NCI-H1417 treated with DMSO at 0.1 percent for 48 hours (cell line): ENCODE measurements at places on chromosomes 12 and 14.

DNA sequence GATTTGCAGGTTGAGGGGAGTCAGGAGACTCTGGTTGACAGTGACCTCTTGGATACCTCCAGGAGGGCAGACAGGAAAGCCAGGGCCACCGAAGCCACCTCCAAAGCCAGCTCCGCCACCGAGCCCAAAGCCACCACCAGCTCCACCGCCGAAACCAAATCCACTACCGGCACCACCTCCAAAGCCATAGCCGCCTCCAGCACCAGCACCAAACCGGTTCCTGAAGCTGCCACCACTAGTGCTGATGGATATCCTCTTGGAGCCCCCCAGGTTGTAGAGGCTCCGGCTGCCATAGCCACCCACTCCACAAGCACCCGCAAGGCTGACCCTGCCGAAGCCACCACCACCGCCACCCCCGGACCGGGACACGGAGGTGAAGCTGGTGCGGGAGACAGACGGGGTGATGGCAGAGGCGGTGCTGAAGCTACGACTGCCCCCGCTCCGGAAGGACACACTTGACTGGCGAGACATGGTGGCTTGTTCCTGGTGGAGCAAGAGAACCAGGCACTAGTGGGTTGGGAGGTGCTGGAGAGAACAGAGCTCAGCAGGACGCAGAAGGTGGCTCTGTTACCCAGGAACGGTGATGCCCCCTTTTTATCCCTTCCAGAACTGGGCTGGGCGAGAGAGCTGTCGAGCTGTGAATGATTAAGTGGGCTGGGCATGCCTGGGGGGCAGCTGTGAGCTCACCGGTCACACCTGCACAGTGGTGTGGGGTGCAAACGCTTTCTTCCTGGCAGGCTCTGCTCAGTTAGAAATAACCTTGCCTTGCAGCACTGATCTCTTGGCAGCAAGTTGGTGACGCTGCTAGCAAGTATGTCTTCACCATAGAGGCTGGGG lies at the start of gene KRT5:
TSS of gene KRT5 (minus strand) at position 569 of the 837 bp plus-strand sequence. CDS start at position 471, 98 bp downstream.
- DNase-seq, result no peak

DNA sequence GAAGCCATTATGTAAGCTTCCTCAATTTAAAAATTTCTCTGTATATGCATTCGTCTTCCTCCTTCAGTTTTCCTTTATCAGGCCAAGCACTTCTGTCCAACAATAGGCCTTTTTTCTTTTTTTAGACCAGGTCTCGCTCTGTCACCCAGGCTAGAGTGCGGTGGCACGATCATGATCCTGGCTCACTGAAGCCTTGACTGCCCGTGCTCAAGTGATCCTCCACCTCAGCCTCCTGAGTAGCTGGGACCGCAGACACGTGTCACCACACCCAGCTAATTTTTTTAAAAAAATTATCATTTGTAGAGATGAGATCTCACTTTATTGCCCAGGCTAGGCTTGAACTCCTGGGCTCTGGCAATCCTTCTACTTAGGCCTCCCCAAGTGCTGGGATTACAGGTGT lies 25.8 kb downstream of the TAOK3 start:
- DNase-seq, result no peak

DNA sequence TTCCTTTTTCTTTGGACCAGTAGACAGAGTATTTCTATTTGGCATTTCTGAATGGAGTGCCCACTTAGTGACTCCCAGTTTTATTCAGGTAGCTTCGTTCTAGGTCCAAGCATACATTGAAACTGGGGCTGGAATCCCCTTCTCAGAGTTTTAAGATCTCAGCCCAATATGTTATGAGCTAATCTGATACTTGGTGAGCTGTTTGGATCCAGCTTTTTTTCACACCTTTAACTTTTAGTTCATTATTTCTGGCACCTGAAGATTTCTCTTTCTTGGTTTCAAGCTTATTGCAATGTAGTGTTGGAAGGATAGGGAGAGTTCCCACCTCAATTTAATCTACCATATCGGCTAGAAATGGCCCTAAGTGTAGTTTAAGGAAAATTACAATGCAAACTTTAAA lies 53.5 kb upstream of the CCDC198 start:
- no peak for DNase-seq

- no peak for DNase-seq
These were observed 27.0 kb downstream of the SYNE3 start for GRCh38 chr14:95489214-95490137.

DNA sequence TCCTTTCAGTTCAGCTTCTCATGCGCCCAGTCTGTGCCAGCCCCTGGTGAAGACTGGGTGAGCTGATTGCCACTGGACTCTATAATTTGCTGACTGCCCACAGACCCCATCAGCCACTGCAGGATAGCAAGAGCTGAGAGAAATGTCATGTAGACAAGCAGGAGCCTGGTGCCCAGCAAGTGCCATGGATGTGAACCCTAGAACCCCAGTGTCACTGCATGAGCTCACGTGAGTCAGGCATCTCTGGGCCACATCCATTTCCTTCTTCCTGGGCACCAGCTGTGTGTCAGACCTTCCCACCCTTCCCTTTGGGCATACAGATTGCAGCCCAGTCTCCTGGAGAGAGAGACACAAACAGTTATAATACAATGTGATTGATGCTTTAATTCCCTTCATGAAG lies 73.8 kb downstream of the NTF3 start:
- DNase-seq, result no peak

- DNase-seq, result peak; percentile 39
These were observed 781 bp downstream of the NPAS3 start for GRCh38 chr14:32939254-32940065.

GRCh38 chr14:34122650-34123049 lies 171.8 kb upstream of the EGLN3 start:
- no peak for DNase-seq

- no peak for DNase-seq
These were observed 46.8 kb downstream of the RFLNA start for GRCh38 chr12:124341645-124342069.

- no peak for DNase-seq
These were observed 1.8 kb downstream of the KITLG start for GRCh38 chr12:88578276-88579160.

GRCh38 chr14:92492258-92492657 lies 21.3 kb upstream of the RIN3 start:
- DNase-seq, result no peak

DNA sequence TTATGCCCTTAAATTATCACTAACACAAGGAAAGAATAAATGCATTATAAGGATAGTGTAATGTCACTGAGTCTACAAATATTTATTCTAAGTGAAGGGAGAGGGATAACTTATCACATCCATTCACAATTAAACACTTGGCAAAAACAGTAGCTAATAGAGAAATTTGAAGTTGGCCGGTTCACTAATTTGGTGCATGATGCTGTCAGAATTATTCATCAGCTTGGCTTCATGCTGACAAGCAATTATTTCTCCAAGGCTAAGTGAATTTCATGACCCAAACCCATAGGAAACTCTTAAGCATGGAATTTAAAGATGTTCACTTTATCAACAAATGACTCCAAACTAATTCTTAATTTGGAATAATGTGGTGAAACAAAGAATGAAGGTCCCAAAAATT lies 25.0 kb upstream of the NR1H4 start:
- no peak for DNase-seq

DNA sequence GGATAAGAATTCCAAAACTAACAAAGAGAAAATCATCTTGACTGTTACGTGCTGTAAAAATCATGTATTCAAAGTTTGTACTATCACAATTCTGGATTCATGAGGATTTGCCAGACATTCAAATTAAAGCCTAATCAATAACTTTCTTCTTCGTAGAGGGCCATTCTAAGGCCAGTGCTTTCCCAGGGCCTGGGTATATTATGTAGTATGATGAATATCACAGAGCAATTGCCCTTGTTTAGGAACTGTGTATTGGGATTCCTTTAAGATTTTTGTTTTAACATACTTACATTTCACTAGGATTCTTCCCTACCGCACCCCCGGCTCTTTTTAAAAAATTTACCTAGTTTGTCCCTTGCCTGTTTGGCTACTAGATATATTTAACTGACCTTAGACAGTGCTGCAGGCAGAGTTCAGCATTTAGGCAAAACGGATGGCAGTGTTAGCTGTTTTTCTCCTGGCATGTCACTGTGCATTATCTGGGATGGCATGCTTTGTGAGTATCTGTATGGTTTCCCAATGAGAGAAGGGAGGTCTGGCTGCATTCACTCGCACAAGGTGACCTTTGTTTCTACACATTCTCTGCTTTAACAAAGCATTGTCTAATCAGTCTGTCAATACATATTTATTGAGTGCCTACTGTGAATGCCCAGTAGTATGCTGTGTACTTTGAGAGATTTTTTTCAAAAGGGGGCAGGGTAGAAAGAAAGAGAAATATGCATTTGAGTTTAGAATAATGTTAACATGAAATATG lies 63.3 kb downstream of the ERC1 start:
- peak; percentile 7 for DNase-seq

DNA sequence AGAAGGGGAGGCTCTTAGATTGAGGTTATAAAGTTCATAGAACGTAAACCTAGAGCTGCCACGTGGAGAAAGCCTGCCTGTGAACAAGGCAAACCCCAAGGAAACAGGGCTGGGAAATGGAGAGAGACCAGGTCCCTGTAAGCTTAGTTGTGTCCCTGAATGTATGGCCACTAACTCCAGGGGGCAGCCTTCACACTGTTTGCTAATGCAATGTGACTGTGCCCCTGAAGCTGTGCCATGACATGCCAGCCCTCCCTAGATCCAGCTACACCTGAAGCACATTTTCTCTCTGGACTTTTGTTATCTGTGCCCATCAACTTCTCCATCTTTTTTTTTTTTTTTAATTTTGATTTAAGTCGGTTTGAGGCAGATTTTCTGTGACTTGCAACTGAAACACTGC lies 60.6 kb upstream of the TMCC3 start:
- DNase-seq, result no peak

GRCh38 chr12:77923882-77924281 lies 93.2 kb downstream of the NAV3 start:
- no peak for DNase-seq

DNA sequence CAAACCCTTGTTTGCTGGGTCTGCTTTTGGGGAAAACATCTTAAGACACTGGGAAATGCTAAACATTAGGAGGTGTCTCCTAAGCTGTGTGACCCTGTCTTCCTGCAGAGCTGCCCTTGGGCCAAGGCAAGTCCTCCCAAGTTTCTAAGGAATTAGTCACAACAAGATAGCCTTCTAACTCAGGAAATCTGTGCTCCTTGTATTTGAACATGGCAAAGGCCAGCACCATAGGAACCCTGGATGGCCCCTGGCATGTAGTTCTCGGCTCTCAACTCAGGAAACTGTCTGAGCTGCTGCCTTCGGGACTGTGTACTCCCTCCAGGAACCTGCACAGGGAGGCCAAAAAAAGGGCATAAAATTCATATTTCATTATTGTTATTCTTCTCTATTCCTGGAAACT lies 37.6 kb upstream of the LTBP2 start:
- no peak for DNase-seq

DNA sequence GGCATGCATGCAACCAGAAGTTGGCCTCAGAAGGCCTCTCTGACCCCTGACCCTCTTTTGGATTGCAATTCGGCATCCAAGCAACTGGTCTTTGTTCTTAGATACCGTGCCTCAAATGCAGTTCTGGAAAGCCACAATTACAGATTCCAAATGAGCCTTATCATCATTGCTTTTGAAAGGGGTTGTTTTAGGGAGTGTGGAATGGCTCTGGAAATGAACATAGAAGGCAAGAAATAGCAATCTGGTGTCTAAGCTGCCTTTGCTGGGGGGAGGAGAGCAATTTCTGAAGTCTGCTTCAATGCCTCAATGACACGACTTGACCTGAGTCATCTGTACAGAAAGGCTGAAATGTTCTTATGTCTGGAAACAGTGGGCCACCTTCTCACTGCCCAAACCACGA lies 250.1 kb downstream of the NUAK1 start:
- no peak for DNase-seq

DNA sequence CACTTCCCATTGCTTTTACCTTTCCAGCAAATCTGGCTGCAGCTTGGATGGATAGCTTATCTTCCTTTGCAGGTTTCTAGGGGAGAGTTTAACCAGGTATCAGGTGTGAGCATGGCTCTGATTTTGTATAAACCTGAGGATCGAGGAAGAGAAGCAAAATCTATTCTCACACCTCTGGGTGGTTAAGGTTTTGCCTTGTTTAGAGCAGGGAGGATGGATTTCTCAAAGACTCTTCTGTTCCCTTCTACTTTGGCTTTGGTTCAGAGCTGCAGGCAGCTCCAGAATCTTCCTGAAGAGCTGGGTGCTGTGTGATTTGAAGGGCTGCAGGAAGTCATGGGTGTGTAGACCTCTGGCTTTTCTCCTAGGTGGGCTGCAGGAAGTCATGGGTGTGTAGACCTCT lies 1.7 kb downstream of the JDP2 start:
- no peak for DNase-seq

DNA sequence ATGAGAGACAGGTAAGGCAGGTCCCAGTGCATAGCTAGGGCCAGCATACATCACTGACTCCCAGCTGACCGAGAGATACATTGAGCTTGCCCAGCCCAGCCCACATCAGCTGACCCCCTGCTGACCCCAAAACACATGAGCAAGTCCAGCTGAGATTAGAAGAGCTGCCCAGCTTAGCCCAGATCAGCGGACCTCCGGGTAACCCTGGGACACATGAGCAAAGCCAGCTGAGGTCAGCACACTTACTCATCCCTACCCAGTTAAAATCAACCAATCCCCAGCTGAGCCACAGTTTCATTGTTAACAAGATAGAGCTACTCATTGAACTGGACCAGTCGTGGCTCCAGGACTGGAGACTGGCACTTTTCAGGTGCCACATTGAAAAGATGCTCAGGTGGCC lies 21.8 kb upstream of the FBXO34 start:
- no peak for DNase-seq

GRCh38 chr14:22979748-22980392 lies 2.5 kb downstream of the AJUBA start:
- DNase-seq, result no peak

GRCh38 chr14:66272221-66272620 lies 213.9 kb upstream of the CCDC196 start:
- DNase-seq, result no peak

GRCh38 chr12:51896236-51896635 lies 8.3 kb downstream of the ANKRD33 start:
- no peak for DNase-seq

DNA sequence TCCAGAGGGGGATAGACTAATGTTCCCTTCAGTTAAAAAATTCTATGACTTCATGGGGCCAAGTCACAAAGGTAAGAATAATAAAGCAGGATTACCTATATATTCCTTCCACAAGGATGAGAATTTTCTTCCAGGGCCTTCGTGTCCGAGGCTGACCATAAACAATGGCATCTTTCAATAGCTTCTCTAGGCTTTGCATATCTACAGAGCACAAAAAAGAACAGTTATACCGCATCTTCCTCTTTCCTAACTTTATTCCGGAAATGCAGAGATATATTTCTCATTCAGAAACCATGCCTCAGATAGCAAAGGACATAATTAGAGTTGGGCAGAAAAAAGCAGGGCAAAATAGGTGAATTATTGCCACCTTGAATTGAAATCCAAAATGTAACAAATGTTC lies 58.3 kb upstream of the ISM2 start:
- no peak for DNase-seq
